ENCODE measurements at places on chromosomes 12 and 14.

GRCh38 chr12:15629108-15629507 lies 160.1 kb downstream of the EPS8 start:
- peak; percentile 32 for DNase-seq

GRCh38 chr12:120019197-120019596 lies 30.2 kb downstream of the BICDL1 start:
- DNase-seq: no peak

GRCh38 chr12:78403136-78403535 lies 461.4 kb upstream of the SYT1 start:
- DNase-seq: no peak

DNA sequence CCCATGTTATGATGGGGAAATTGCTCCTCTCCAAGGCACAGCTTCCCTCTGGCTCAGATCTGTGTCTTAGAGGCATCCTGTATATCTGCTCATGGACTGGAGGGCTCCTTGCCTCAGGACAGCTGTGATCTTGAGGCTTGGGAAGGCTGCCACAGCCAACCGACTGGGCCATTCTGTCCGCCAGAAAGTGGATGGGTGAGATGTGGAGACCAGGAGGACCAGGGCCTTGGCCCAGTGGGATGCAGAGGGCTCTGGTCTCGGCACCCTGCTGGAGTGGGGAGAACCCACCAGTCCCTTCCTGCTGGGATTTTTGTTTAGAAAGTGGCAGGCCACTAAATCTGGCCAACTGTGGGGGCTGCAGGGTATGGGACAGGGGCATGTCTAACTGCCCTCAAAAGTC lies 148.6 kb downstream of the CALM1 start:
- DNase-seq: no peak

- DNase-seq: no peak
Observed at GRCh38 chr12:7837366-7837765, 35.3 kb downstream of the SLC2A14 start.

DNA sequence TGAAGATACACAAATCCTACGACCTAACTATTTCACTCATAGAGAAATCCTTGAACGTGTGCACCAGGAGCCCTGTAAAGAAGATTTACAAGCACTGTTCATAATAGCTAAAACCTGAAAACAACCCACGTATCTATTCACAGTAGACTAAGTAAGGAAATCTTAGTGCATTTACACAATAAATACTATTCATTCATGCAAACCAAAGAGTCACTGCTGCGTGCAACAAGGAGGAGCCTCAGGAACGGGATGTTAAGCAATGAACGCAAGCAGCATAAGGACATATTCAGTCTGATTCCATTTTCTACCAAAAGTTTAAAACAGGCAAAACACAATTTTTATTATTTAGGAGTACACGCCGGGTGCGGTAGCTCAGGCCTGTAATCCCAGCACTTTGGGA lies 176.6 kb downstream of the TTC7B start:
- DNase-seq: no peak

- DNase-seq: no peak
Observed at GRCh38 chr14:77007183-77007974, 21.1 kb downstream of the IRF2BPL start.

- no peak for DNase-seq
Observed at GRCh38 chr14:103547455-103547940, 15.0 kb downstream of the BAG5 start.

DNA sequence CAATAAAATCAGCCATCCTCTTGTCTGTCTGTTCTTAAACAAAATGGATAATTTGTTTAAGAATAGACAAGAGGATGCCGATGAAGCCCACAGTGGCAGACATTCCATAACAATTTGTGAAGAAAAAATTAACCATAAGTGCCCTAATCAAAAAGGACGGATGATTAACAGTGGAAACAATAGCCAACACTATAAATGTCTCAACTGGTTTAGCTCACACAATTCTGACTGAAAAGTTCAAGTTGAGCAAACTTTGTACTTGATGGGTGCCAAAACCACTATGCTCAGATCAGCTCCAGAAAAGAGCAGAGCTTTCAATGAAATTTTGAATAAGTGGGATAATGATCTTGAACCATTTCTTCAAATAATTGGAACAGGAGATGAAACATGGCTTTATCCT lies 202.2 kb upstream of the OR4E1 start:
- DNase-seq: no peak

Measured in globus pallidus (tissue), 1 donor.